ENCODE measurements at places on chromosomes 1 and 21.

DNA sequence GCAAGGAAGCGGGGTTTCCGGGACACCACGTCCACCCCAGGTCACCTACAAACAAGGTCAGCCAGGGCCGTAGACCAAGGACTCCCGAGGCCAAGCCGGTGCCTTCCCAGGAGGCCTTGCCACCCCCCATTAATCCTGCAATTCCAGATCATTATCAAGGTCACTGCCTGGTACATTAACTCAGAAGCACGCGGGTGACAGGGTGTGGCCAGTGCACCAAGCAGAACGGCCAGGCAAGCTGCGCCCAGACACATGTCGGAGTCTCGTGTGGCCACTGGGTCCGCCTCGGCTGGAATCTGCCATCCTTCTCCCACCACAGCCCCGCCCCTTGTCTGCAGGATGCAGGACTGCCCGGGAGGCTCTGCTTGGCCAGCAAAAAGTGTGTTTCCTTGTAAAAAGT lies 144.7 kb downstream of the PRDM16 start:
- DNase-seq, result no peak

- no peak for DNase-seq
Measured at GRCh38 chr1:39981945-39982344, 27.0 kb downstream of the MFSD2A start.

GRCh38 chr1:161006563-161006962 lies 14.4 kb downstream of the F11R start:
- no peak for DNase-seq

GRCh38 chr1:222974496-222974895 lies 159.7 kb downstream of the DISP1 start:
- DNase-seq, result no peak

All from NCI-H146 (cell line).